Osteocyte (in vitro differentiated cells): ENCODE measurements at places on chromosomes 1 and 21.
A peak's percentile ranks its signal among the peaks of the same experiment; 100 is the strongest.

GRCh38 chr1:203373991-203374390, 23.1 kb upstream of the FMOD start:
- DNase-seq, result peak; percentile 8

DNA sequence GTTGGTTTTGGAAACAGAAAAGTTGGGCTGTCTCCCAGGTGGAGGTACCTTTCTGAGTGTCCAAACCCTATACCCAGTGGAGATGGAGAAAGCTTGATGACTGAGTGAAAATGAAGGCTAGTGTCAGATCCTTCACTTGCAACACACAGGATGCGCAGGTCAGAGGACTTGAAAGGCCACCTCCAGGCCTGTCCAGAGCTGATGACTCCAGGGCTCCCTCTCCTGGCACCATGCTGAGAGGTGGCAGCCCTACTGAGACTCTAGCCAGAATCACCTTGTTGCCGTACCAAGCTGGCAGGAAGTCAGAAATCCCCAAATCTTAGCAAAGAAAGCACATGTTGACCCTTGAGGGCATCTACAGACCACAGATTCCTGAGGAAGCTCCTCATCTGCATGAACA, 16.4 kb downstream of the KNCN start:
- no peak for DNase-seq

DNA sequence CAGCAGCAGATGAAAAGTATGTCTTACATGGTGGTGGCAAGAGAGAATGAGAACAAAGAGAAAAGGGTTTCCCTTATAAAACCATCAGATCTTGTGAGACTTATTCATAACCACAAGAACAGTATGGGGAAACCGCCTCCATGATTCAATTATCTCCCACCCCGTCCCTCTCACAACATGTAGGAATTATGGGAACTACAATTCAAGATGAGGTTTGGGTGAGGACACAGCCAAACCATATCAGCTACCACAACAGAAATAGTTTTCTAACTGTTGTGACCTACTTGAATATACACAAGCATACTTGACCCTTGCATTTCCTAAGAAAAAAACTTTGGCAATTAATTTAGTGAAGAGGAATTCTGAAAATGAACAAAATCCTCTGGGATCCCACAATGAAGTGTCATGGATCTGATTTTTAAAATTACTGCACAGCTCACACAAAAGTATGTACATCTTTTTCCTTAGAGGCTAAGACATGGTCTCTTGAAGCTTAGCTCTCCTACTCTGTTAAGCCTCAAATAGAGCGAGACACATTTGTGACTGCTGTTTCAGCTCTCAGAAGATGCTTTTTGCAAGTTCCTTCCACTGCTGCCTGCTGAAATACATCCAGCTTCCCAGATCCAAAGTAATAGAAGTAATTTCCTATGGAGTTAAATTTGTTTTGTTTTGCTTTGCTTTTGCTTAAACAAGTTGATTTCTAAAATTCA, 265.8 kb downstream of the DPYD start:
- no peak for DNase-seq

DNA sequence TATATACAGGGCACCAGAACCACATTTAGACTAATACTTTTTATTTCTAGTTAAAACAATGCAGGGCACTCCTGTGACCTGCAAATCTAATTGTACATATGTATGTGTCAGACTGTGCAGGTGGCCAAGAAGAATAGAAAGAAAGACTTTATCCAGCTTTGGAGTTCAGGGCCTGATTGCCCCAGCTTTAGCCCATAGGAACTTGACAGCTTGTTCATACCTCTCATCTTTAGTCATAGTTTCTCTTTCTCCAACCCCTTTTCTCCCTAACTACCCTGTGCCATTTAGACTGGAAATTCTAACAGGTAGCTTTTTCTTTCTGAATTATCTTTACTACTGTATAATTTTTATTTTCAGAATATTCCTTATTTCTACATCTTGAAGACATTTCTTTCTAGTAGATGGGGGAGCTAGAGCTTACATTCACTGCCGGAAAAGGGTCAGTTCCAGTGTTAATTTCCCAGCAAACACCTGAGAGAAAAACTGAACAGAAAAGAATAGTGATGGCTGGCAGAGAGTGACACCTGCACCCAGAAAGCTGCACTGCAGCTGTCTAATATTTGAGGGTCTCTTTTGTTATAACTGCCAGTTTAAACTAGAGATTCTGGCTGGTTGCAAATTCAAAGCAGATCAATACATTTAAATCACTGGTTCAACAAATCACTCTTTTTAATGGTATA, 8.4 kb downstream of the YBX1 start:
- no peak for DNase-seq

GRCh38 chr1:36625253-36625934, 142.7 kb upstream of the CSF3R start:
- no peak for DNase-seq

GRCh38 chr1:36133484-36133883, 8.5 kb upstream of the COL8A2 start:
- no peak for DNase-seq

DNA sequence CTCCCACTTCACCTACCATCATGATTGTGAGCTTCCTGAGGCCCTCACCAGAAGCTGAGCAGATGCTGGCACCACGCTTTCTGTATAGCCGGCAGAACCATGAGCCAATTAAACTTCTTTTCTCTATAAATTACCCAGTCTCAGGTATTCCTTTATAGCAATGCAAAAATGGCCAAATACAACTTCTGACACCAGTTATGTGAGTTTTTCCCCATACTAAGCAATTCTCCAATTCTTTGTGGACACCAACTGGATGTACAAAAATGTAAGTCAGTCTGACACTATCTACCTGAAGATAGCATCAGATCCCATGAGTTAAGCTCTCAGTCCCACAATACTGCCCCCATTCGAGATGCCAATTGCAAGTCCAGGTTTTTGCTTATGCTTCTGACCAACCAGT, 65.4 kb upstream of the PPIH start:
- no peak for DNase-seq

GRCh38 chr1:150708595-150708994, 11.6 kb upstream of the GOLPH3L start:
- no peak for DNase-seq
